Fibroblast of lung (primary cell): ENCODE measurements at places on chromosomes 3 and 15. TPM values are rescaled to one million over a fixed set of nuclear protein-coding genes. Genes with fewer than 3 reads are reported as not detected.

- no peak overlapping the region for H3K27ac ChIP-seq
- H3K4me3 ChIP-seq, result no peak overlapping the region
- no peaks in the 10 kb centered on the region for H3K27me3 ChIP-seq
- no peaks in the 10 kb centered on the region for H3K36me3 ChIP-seq
These were observed 307.3 kb downstream of the SV2B start for GRCh38 chr15:91407269-91407889.

DNA sequence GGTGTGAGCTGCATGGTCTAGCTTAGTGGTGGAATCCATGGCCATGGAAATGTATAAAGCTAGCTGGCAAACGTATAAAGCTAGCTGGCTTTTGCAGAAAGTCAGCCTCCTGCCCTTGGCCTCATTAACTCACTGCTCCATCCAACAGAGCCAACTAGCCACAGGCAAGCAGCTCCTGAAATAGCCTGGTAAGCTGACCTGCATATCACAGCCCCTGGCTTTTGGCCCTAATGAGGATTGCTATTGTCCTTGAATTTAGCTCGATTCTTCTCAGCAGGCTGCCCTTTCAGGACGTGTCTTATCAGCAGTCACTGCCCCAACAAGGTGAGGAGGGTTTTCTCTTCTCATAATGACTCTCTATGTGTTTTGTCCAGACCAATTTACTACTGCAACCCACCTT lies 446.8 kb downstream of the WDR72 start:
- H3K27ac ChIP-seq, result no peak overlapping the region
- no peaks in the 10 kb centered on the region for H3K36me3 ChIP-seq
- H3K4me3 ChIP-seq, result no peak overlapping the region
- H3K27me3 ChIP-seq, result no peaks in the 10 kb centered on the region

The PDIA3 gene
- 89.1 and 120 TPM in 2 replicates for total RNA-seq

The CYP1A2 gene
- not detected in 2 replicates for total RNA-seq

The PCSK6 gene
- 0.83 and 1.0 TPM in 2 replicates for total RNA-seq
